ENCODE measurements at places on chromosomes 3 and 15.

- no peak for DNase-seq
These were observed 12.4 kb upstream of the USP3 start for GRCh38 chr15:63491979-63492378.

DNA sequence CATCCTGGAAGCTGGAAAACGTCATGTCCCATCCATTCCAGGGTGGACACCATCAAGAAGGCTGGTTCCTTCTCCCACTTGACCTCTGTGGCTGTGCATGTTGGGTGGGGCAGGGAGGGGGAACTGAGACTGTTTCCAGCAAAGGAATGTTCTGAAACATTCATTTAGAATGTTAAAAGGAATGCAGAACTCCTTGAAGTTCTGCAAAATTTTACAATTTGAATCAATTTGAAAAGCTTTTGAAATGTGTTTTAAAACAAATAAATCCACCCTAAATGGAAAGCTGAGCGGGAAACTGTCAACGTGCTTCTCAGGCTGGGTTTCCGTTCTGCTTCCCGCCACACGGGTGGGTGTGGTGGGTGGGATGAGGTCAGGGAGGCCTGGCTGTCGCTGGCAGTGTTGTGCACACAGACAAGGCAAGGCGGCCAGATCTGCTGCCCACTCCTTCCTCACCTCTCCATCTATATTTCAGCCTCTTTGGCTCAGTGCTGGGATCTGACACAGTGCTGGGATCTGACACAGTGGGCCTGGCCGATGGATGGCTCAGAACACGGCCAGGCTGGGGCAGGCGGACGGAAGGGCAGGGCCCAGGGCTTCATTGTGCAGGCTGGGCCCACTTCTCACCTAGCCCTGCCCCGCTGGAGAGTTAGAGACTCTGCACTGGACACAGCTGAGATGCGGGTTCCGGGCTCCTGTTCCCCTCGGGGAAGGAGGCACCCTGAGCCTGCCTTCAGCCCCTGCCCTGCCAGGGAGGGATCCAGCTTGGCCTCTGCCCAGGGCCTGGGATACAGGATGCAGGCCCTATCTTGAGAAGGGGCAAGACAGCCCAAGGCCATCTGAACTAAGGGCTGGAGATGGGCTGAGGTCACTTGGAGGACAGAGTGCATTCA lies 110.4 kb downstream of the TMEM266 start:
- no peak for DNase-seq

- DNase-seq: no peak
These were observed 1.0 kb downstream of the KAT2B start for GRCh38 chr3:20041197-20041780.

DNA sequence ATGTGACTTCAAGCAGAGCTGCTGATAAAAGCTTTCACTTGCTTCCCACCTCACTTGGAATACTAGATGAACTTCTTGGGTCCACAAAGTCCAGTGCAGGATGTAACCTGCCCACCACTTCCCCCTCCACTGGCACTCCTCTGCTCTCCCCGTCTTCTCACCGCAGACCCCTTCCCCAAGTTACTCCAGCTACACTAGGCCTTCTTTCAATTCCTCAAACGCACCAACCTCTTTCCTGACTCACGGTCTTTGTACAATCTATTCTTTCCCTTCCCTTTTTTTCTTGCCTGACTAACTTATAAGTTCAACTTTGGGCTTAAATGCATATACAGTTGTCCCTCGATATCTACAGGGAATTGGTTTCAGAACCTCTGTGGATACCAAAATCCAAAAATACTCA lies 5.2 kb upstream of the ATP13A3 start:
- DNase-seq: no peak

DNA sequence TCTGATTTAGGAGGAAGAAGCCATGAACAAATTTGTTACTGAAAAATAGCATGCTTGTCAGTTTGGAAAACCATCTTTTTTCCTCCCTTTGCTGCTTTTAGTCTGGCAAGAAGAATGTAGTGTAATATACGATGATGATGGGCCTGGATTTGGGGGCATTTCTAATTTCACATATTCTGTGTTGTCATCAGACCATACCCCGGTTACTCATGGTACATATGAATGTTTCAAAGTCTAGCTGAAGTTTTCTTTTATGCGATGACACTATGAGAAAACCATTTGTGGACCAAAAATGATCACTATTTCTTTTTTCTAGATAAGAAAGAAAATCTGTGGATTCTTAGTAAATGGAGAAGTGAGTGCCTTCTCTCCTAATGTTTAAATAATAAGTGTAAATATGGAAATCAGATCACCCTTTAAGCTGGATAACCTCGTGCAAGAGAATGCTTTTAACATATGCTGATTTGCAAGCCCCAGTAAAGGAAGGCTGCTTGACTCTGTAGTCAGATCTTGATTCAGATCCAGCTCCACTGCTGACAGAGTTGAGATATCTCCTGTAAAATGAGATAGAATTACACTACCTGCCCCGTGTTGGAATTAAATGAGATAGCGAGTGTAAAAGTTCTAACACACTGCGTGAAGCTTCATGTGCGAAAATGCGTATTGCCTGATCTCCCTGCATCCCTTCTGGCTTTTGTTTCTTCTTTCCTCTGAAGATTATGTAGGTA lies 3.0 kb downstream of the MEF2A start:
- no peak for DNase-seq

DNA sequence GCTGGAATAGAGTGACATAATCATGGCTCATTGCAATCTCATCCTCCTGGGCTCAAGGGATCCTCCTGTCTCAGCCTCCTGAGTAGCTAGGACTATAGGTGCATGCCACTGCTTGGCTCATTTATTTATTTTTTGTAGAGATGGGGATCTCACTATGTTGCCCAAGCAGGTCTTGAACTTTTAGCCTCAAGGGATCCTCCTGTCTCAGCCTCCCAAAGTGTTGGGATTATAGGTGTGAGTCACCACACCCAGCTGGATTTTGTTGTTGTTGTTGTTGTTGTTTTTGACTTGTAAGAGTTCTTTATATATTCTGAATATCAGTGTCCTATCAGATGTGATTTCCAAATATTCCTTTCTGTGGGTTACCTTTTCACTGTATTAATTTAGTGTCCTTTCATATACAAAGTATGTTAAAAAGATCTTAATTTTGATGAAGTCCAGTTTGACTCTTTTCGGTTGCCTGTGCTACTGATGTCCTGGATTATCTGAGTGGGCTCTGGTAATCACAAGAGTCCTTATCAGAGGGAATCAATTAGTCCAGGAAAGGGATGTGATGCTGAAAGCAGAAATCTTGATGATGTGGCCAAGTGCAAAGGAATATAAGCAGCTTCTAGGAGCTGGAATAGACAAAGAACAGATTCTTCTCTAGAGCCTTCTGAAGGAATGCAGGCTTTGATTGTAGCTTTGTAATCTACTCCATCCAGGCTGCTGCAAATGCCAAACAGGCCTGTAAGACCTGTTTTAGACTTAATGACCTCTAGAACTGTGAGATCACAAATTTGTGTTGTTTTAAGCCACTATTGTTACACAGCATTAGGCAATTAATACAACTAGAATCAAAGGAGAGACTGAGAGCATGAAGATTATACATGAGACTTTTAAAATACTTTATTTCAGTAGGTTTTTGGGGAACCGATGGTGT lies 30.2 kb downstream of the NCK1 start:
- no peak for DNase-seq

DNA sequence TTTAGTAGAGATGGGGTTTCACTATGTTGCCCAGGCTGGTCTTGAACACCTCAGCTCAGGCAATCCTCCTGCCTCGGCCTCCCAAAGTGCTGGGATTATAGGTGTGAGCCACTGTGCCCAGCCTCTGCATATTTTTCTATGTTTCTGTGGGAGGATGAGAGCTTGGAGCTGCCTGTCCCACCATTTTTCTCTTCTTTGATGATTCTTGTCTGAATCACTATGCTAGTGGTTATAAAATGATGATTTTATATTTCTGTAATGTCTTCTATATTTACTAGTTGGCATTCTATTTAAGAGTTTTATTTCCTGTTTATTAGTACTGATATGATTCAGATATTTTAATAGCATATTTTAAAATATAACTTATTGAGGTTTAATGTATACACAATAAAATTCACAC lies 69.7 kb downstream of the CHCHD6 start:
- DNase-seq: no peak

GRCh38 chr3:150741497-150742140 lies 21.4 kb downstream of the SIAH2 start:
- DNase-seq: no peak

DNA sequence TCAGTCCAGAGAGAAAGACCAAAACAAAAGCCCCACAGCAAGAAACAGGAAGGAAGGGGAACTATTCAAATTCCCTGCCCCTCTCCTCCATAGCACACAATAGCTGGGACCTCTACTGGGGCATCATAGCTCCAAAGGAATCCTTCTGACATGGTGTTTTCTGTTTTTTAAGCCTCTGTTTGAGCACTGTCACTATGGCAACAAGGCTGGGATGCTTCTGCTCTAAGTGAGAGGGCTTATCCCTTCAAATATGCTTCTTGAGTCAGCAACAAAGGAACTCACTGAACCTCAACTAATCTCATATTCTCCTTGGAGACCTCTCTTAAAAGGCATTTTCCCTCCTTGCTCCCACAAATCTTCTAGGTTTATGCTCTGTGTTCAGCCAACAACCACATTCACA lies 40.5 kb downstream of the MYLK start:
- DNase-seq: no peak

- no peak for DNase-seq
These were observed 303.5 kb upstream of the LRRFIP2 start for GRCh38 chr3:37477711-37478487.

DNA sequence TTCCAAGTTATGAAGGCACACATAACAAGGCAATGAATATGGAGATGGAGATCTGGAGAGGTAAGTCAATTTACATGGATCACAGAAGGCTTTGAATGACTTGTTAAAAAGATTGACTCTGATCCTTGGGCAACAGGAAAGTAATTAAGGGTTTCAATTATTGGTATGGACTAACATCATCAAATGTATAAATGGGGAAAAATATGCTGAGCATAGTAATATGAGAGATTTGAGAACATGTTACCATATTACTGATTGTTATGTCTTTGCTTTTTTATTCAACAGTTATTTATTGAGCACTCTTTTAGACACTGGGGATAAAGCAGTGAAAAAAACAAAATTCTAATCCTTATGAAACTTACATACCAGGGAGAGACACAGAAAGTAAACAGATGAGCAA lies 238.5 kb upstream of the ROBO1 start:
- DNase-seq: no peak

- DNase-seq: no peak
These were observed 270.0 kb downstream of the TBL1XR1 start for GRCh38 chr3:176927280-176927679.

- DNase-seq: no peak
These were observed 158.0 kb downstream of the CTNNB1 start for GRCh38 chr3:41357271-41357670.

DNA sequence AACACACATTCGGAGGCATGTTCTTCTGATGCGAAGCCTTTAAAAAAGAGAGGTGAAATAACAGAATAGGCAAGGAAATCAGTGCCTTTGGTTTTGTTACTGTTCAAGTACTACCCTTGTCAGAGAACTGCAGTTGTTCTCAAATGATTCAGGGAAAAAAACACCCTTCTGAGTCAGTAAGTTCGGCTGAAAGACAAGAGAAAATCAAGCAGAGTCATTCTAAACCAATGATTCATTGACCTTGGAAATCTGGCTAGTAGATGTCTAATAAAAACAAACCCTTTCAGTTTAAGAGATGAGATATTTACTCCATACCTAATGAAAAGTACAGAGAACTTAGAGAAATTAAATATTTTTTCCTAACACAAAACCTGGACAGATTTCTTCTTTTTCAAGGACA lies 72.7 kb upstream of the ABI3BP start:
- DNase-seq: no peak

GRCh38 chr15:32096916-32097617 lies 66.8 kb downstream of the CHRNA7 start:
- DNase-seq: no peak

DNA sequence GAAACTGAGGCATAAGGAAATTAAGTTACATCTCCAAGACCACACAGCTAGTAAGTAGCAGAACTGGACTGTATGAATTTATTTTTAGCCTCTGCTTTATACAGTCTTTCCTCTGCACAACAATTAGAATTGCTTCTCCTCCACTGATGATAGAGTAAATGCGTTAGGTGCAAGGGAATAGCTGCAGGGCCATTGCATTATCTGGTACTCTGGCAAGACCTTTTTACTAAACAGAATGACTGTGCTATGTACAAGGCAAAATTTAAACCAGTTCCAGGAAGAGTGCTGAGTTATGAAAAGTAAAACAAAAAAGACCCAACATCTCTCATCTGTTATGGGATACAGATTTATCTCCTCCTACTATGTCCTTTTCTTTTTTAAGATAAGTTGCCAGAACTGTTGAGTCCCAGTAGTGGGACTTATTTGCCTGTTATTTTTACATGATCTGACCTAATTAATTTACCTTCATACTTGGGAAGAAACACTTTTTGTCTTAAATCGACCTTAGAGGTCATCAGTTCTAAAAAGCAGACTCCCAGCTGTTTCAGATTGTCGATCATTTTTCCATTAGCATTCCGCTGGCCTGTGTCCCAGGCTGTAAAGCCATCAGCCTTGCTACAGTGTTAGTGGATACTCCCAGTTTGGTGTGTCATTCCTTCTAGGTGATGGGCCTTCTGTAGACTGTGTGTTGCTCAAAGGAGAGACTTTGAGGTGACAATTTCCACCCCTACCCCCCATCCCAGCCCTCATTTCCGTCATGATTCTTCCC lies 147.5 kb upstream of the NUDT16 start:
- DNase-seq: no peak

GRCh38 chr3:14389716-14390115 lies 12.7 kb upstream of the SLC6A6 start:
- no peak for DNase-seq

DNA sequence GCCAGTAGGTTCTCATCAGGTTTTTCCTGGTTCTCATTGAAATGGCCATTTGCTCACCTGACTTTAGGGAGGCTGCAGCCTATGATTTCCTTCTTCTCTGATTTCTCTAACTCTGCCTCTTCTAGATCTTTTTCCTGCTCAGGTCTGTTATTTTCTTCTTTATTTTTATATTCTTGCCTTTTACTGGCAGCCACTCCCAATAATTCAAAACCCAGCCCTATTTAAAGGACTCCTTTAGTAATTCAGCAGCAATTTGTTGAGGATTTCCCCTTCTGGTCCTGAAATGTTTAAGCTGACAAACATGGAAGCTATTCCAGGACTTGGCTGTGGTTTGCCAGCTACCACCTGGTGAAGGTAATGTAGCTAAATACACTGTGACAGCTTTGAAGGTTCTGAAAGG lies 201.5 kb downstream of the ZMAT3 start:
- DNase-seq: no peak

- no peak for DNase-seq
These were observed 157.2 kb upstream of the TPRG1 start for GRCh38 chr3:189014526-189014925.

GRCh38 chr3:101379658-101380376 lies 59.4 kb upstream of the IMPG2 start:
- DNase-seq: no peak

- DNase-seq: no peak
These were observed 9.4 kb downstream of the SLC51B start for GRCh38 chr15:65054333-65055200.

GRCh38 chr3:98733053-98733811 lies 29.9 kb upstream of the ST3GAL6 start:
- DNase-seq: no peak

All from cortex of kidney (tissue), 1 donor.